ENCODE measurements at places on chromosomes 16 and 17.

GRCh38 chr17:2803386-2803785 lies 7.1 kb downstream of the RAP1GAP2 start:
- DNase-seq = no peak

- no peak for DNase-seq
Observed at GRCh38 chr16:67431775-67432505, 1.0 kb downstream of the HSD11B2 start.

DNA sequence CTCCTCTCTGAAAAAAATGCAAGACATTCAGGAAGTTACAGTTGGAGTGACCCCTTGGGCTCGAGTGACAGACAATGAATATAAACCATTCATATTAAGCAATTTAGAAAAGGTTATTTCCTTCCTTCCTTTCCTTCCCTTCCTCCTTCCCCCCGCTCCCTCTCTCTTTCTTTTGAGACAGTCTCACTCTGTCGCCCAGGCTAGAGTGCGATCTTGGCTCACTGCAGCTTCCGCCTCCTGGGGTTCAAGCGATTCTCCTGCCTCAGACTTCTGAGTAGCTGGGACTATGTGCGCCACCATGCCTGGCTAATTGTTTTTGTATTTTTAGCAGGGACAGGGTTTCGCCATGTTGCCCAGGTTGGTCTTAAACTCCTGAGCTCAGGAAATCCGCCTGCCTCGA lies 13.2 kb downstream of the PSMD12 start:
- no peak for DNase-seq

- DNase-seq = no peak
Observed at GRCh38 chr17:14790521-14790920, 474.6 kb downstream of the PMP22 start.

GRCh38 chr17:50635732-50635981 lies 976 bp downstream of the ABCC3 start:
- DNase-seq = no peak

- DNase-seq = no peak
Observed at GRCh38 chr16:17470908-17471718, at the start of gene XYLT1. XYLT1 (minus strand) TSS chr16:17470960; CDS start chr16:17470796, 164 bp downstream.

GRCh38 chr17:69335058-69335457 lies 8.1 kb upstream of the ABCA5 start:
- peak; percentile 39 for DNase-seq

DNA sequence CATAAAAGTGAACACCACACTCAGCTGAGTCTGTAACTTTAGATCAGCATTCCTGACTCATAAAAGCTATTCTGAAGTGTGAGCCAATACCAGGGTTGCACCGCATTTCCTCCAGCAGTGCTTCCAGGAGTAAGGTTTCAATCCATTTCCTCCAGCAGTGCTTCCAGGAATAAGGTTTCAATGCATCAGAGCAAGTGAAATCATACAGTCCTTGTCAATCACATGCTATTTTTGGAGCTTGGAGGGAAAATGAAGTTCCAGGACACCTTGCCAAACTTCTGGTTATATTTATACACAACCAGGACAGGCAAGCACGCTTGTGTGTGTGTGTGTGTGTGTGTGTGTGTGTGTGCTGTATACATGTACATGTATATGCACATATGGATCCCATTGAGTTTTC lies 327.6 kb downstream of the GRIN2A start:
- no peak for DNase-seq

Measured in A549 (cell line).